ENCODE measurements at places on chromosomes 6 and 20.
A peak's percentile ranks its signal among the peaks of the same experiment; 100 is the strongest.

GRCh38 chr6:141482796-141483597, 649.7 kb upstream of the GJE1 start:
- no peak for DNase-seq

DNA sequence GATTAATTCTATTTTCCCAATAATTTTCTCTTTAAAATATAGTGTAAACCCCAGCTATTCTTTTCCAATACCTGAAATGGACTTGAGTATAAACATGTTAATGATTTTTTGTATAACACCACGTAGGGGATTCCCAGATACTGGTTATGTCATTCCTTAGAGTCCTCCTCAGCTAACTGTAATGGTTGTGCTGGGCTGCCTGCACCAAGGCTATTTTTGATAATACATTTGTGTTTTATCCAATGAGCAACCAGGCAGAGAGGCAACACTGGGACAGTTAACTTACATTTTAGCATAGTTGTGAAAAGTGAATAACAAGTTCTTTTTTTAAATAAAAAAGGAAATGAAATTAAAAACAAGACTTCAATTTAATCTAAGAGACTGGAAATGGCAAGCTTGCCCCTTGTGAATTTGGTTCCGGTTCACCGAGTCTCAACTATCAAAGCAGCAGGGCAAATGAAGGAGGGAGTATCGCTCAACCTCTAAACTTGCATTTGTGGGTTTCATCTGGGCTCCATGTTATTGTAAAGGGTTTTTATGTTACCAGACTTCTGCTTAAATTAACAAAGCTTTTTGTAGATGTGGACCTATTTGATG, 18.8 kb upstream of the BACH2 start:
- no peak for DNase-seq

DNA sequence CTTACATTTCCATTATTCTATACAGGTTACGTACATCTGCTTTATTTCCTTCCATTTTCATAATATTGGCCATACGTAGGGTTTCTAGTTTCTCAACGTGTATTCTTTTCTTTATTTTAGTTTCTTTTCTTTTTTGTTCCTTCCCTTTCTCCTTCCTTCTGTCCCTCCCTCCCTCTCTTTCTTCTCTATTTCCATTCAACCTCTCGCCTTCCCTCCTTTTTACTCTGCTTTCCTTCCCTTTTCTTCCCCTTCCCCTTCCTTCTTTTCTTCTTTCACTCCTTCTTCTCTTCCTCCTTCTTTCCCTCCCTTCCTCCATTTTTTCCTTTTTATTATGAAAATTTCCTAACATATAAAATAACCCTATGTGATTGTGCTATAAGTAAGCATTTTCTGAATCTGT, 8.7 kb upstream of the HLA-G start:
- DNase-seq, result no peak

- no peak for DNase-seq
Measured at GRCh38 chr6:71287038-71287437, 1.6 kb upstream of the OGFRL1 start.

- no peak for DNase-seq
Measured at GRCh38 chr6:168004945-168005344, 7.5 kb downstream of the KIF25 start.

DNA sequence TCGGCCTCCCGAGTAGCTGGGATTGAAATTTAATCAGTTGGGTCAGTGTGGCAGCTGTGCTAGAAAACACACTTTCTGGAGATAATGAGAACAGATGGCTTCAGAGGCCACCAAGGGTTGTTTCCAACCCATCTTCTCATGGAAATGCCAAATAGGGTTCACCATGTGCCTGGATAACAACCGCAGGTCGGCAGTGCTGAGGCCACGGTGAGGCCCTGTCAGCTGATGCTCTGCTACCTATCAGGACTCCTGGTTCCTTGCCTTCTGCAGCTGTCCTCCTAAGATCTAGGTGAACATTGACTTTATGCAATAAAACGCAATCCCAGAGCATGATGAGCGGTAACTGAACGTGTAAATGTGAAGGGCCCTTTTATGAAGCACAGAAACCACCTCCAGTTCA, 139.3 kb upstream of the SNX9 start:
- no peak for DNase-seq

DNA sequence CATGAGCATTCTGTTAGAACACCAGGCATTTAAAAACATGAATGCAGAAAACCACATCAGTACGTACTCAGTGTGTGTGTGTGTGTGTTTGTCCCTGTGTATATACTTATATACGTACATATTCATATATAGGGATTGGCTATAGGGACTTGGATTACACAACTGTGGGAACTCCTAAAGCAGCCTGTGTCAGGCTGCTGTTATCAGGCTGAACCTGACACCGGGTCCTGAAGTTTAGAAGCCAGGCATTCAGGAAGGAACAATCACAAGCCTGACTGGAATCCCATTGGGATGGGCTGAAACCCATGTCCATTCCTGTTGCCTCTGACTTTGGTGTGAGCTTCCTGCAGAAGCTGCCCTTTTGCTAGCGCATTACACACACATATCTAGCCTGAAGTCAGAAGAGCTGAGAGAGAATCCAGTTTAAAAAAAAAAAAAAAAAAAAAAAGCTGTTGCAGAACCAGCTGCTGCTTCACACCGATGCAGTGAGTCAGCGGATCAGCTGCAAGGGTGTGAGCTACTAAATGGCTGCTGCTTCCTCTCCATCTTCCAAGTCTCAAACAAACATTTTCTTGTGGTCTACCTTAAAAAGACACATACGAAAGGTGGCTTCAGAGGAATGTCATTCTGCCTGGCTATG, 348.1 kb downstream of the THBS2 start:
- DNase-seq, result no peak

DNA sequence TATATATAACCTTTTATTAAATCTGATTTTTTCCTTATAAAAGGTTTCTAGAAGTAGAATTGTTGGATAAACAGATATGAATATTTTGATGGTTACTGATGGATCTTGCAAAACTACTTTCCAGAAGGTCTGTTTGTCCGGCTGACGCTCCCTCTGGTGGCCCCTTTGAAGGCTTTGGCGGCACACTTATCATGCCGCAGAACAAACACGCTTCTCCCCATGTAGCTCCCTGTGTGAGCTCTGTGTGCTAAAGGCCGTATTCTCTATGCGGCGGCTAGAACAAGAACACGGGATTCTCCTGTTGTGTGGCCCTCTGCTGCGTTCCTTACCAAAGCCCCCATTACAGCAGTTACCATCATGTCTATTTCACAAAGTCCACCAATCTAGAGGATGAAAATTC, 30.0 kb downstream of the PPP1R3G start:
- DNase-seq, result peak; percentile 32

GRCh38 chr6:132344811-132345210, 56.5 kb downstream of the MOXD1 start:
- DNase-seq, result no peak

GRCh38 chr6:44309092-44309491, 4.1 kb downstream of the AARS2 start:
- peak; percentile 88 for DNase-seq

DNA sequence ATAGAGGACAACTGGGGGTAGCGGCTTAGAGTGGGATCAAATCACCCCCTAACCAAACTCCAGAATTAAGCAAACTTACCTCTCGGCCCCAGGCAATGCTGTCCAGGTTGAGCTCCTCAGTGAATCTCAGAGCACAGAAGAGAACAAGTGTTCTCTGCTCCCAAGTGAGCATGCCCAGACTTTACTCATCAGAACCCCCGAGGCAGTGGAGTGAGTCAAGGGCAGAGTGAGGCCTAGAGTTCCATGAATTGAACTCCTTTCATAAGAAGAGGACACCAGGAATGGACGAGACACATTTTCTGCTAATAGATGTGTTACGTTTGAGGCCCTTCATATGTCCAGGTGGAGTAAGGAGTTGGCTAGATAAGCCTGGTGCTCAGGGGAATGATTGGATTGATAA, 134.0 kb upstream of the DTNBP1 start:
- no peak for DNase-seq

GRCh38 chr6:135114355-135115145, 59.9 kb upstream of the HBS1L start:
- DNase-seq, result no peak

- DNase-seq, result no peak
Measured at GRCh38 chr20:50068041-50068651, 44.8 kb downstream of the UBE2V1 start.

GRCh38 chr6:45478240-45478639, 100.5 kb upstream of the SUPT3H start:
- peak; percentile 16 for DNase-seq

DNA sequence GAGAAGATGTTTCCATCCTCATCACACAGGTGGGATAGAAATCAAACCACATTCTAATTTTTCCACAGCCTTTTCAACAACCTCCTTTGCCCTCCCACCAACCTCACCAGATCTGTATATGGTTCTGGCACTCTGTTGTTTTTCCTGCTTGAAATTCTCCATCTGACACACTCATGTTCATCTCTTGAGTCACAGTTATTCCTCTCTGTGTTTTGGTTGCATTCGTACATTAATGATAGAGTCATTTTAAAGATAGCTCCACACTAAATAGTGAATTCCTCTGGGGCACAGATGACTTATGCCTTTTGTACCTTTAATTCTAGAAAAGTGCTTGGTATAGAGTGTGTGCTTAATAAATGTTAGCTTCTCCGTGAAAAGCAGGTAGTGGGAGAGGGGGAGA, 1.4 kb upstream of the GCLC start:
- DNase-seq, result peak; percentile 71

- peak; percentile 77 for DNase-seq
Measured at GRCh38 chr20:51428401-51429143, 113.9 kb downstream of the NFATC2 start.

DNA sequence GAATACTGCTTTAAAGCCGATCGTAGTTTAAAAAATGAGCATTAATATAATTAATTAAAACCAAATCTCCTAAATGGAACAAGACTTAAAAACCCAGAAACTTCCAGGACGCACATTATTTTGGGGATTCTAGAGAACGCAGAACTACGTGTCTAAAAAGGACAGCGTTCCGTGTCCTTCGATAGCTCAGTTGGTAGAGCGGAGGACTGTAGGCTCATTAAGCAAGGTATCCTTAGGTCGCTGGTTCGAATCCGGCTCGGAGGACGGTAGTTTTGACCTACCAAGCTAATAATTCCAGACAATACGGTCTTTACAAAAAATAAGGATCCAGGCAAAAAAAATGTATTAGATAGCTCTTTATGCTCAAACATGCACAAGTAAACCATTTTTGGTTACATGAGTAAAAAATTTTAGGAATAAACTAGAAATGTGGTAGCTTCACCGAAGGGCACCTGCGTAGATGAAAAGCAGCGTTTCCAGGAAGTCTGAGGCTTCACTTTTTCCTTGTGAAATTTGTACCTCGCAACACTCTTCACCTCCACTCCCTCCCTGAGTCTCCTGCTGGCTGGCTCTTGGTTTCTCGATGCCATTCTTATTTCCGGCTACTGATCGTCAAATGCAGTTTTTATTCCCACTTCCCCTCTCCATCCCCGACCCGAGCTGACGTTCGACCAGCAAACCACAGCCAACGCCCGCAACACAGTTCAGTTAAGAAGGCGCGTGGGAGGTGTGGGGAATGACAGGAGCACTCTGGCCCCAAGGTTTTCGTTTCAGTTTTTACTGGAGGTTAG, 19.6 kb upstream of the ABT1 start:
- DNase-seq, result no peak

DNA sequence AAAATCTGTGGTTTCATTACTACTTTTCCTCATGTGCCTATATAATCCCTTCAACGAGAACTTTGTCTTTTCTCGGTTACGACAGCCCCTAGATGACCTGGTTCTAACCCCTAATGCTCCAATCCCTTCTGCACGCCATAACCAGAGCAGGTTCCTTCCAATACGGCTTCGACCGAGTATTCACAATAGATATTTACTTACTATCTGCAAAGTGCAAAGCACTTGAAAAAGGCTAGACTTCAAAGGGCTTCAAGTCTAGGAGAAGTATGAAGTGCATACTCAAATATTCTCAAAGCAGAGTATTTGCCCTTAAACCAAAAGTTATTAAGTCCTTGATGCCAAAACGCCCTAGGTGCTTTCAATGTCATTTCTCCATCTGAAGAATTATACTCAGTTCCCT, 63.4 kb upstream of the NHSL1 start:
- DNase-seq, result no peak

DNA sequence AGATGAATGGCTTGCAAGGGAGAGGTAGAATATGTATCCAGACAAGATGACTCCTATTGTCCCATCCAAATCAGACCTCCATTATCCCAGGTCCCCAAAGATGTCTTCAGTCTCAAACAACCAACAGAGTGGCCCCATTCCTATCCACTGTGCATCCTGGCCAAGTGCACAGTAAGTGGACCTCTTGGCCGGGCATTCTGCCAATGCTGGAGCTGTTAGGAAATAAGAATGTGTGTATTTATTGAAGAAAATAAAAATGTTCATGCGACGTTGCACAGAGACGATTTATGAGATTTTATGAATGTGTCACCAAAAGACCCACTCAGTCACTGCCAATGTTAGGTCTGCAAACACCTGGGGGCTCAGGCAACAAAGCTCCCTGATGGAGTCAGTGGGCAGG, 196.0 kb downstream of the MAFB start:
- DNase-seq, result no peak
